ENCODE measurements at places on chromosomes 3 and 15.

GRCh38 chr15:29337156-29337959 lies 67.7 kb upstream of the NSMCE3 start:
- DNase-seq = no peak

- DNase-seq = no peak
Observed at GRCh38 chr3:148599481-148599880, 98.2 kb upstream of the AGTR1 start.

DNA sequence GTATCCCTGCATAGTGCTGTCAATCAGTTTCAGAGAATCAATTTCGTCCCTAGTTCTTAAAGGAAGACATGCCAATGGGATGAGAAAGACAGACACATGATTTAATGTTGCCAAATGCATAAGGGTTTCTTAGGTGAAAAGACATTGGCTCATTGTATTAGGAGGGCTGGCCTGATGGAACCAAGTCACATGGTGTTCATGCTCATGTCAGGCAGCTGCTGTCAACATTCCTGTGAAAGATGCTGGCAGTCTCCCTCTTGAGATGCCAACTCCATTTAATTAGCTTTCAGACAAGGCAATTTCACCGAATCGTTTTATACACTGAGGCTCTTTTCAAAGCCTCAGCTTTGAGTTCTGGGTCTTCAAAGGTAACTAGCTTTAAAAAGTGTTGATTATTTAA lies 16.1 kb upstream of the IL1RAP start:
- no peak for DNase-seq

- no peak for DNase-seq
Observed at GRCh38 chr15:96285729-96286254, 44.7 kb upstream of the NR2F2 start.

GRCh38 chr3:112124907-112125607 lies 8.0 kb downstream of the GCSAM start:
- no peak for DNase-seq

- DNase-seq = no peak
Observed at GRCh38 chr15:82540984-82541431, 751 bp upstream of the RPS17 start.

DNA sequence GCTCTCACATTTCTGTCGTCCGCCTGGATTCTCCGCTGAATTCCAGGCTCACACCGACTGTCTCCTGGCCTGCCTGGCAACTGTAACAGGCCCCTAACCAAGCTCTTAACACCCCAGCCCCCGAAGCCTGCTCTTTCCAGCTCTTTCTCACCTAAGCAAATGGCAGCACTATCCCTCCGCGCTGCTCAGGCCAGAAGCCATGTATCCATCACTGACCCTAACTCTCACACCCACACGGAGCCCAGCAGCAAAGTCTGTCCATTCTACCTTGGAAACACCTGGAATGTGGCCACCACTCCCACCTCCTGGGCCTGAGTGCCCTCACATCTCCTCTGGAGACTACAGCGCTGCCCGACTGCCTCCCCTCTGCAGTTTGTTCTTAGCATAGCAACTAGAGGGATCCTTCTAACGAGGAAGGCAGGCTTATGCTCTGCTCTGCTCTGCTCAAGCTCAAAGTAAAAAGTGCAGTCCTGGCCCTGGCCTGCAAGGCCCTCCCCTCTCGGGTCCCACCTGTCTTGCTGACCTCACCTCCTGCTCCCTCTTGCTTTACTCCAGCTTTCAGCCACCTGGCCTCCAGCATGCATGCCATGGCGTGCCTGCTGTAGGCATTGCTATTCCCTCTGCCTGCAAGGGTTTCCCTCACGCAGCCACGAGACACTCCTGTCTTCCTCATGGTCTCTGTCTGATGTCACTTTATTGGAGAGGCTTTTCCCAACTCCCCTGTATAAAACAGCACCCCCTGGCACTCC lies 27.2 kb downstream of the FEM1B start:
- DNase-seq = no peak

DNA sequence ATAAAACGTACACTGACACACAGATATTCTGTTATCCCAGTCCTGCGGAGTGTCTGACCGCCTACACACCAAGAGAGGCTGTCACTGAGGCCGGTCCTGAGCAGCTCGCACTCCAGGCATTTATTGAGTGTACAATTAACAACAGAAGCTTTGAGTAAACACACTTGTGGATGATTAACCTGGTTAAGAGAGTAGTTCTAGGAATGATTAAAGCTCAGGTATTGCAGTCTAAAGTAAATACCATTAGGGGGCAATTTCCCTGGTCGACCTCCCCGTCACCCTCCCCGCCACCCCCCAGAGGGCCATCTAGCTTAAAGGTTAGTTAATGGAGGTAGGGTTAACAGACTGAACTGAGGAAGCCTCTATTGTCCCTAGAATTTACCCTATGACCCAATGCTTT lies 1278.5 kb downstream of the NSUN3 start:
- no peak for DNase-seq

DNA sequence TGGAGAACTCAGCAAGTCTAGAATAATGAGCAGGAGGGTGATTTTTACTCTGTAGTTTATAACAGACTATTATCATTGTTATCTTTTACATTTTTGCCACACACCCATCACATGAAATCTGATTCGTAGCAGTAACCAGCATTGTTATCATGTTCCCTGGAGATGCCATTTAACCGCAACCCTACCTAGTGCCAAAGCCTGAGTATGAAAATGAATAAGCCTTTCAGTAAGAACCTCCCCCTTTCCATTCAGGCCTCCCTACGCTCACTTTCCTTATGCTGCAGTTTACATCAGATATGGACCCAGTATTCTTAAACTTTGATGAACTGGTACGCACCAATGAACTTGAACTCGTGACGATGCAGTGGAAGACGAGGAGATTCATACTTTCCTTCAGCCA lies 158.7 kb upstream of the SPRED1 start:
- DNase-seq = no peak

GRCh38 chr15:77516786-77517185 lies 96.1 kb downstream of the HMG20A start:
- no peak for DNase-seq

DNA sequence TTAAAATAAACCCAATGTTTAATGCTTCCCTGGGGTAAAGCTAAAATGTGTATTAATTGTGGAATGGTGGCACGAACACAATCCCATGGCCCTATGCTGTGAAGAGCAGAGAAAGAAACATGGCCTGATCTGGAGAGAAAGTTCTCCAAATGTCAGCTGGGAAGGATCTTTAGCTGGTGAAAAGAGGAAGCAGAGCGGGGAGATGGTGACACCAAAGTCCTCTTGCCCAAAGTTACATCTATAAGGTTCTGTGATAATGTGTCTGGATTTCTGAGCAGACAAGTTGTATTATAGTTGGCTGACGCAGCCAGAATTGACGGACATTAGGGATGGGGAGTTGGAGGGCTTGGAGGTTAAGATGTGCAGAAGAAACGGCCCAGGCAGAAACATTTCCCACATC lies 196.2 kb downstream of the CHST2 start:
- no peak for DNase-seq

DNA sequence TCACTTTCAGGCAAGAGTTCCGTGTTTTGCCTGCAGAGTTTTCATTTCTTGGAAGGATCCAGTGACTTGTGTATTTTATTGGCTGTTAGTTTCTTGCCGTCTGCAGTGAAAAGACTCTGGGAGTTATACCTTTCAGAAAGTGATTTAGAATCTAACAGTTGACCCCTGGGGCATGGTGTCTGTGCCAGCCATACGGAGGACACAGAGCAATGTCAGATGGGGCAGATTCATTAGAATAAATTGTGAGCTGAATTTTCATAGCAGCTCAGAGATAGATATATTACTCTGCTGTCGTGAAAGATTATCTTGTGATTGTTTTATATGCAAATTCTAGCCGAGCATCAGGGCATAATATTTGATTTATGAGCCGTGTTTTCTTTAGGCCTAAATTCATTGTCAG lies 131.6 kb downstream of the SV2B start:
- no peak for DNase-seq

DNA sequence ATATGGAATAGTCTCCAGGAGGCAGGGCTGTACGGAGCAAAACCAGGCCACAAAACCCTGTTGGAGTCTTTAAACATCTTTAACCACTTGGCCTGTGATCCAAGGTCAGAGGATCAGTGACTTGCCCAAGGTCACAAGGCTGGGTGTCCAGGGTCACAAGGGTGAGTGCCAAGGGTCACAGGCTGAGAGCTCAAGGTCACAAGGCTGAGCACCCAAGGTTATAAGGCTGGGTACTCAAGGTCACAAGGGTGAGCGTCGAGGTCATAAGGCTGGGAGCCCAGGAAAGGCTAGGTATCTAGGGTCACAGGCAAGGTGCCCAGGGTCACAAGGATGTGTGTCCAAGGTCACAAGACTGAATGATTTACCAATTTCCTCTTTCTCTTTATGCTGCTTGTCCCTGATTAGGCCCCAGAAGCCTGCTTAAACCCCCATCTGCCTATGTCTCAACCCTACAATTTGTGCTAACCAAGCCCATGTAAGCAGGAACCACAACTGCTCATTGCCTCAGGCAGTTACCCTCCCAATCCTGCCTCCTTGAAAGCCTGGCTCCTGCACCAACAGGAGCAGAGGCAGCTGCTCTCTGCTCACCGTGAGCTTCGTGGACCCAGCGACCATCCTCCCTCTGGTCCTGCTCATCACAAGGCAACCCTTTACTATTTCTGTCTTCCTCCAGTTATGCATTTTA lies 51.5 kb downstream of the MGLL start:
- DNase-seq = no peak

GRCh38 chr15:69532066-69532465 lies 79.4 kb downstream of the RPLP1 start:
- no peak for DNase-seq

DNA sequence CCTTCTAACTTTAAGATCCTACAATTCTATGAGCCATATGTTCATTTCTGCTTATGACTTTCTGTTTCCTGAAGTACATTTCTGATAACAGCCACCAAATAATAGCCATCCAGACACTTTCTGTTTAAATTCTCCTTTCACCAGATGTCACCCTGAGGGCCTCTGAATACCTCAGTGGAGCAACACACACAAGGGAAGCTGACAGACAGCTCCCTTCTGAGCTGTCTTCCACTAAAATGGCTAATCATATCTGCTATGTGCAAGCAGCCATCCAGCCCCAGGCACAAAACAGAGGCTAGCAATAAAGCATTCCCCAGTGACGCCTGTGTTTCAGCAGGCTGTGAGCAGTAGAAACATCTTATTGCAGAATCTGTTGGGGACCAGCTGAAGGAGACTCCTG lies 666.6 kb upstream of the UBE2E2 start:
- DNase-seq = no peak

GRCh38 chr15:27902680-27903385 lies 196.3 kb downstream of the OCA2 start:
- no peak for DNase-seq

- no peak for DNase-seq
Observed at GRCh38 chr3:136667081-136667480, 85.1 kb downstream of the STAG1 start.

- no peak for DNase-seq
Observed at GRCh38 chr3:134060561-134061385, 31.0 kb upstream of the SLCO2A1 start.

- no peak for DNase-seq
Observed at GRCh38 chr15:55283379-55284147, 6.0 kb downstream of the RAB27A start.

DNA sequence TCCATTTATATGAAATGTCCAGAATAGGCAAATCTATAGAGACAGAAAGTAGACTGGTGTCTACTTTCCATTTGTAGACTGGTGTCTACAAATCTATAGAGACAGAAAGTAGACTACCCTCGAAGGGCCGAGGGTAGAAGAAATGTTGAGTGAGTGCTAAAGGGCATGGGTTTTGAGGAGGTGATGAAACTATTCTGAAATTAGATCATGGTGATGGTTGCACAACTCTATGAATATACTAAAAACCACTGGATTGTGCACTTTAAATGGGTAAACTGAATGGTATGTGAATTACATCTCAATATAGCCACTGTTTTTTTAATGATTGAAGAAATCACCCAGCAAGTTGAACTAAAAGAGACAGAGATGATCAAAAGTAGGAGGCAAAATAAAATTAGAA lies 27.9 kb downstream of the TP53BP1 start:
- no peak for DNase-seq

- no peak for DNase-seq
Observed at GRCh38 chr15:81097890-81098280, 36.2 kb upstream of the CFAP161 start.

DNA sequence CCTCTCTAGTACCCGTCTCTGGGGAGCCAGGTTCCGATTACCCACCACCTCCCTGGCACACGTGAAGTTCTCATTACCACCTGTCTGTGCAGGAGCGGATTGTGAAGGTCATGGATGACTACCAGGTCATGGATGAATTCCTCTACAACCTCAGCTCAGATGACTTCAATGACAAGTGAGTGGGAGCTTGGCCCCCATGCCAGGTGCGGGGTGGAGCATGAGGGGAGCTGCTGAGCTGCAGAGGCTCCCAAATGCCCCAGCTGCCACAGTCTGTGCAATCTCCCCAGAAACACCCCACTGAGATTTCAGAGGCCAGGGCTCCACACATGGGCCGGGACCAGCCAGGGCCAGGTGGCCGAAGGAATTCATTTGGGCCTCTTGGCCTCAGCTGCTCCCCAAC lies 34.3 kb downstream of the DNAH1 start:
- DNase-seq = no peak

- no peak for DNase-seq
Observed at GRCh38 chr3:156604642-156605144, 49.8 kb upstream of the SSR3 start.

- DNase-seq = no peak
Observed at GRCh38 chr3:23161308-23161707, 41.8 kb upstream of the UBE2E2 start.

DNA sequence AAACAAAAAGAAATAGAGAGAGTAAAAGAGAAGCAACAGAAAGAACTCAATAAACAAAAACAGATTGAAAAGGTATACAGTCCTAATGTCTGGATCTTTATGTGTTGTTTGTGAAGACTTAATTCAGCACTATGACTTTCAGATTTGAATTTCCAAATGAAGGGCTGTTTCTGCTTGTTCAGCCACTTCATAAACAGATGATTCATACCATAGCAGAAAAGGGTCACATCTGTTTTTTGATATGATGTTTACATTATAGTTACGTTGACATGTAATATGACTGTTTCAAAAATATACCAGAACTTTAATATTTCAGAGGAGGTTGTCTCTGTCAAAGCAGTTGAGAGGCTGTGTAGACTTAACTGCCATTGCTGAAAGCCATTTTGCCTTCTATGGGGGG lies 24.1 kb downstream of the ASB14 start:
- DNase-seq = no peak

- no peak for DNase-seq
Observed at GRCh38 chr3:25820366-25820765, 30.5 kb downstream of the OXSM start.

GRCh38 chr3:108125550-108126071 lies 34.8 kb upstream of the CD47 start:
- peak; percentile 71 for DNase-seq

DNA sequence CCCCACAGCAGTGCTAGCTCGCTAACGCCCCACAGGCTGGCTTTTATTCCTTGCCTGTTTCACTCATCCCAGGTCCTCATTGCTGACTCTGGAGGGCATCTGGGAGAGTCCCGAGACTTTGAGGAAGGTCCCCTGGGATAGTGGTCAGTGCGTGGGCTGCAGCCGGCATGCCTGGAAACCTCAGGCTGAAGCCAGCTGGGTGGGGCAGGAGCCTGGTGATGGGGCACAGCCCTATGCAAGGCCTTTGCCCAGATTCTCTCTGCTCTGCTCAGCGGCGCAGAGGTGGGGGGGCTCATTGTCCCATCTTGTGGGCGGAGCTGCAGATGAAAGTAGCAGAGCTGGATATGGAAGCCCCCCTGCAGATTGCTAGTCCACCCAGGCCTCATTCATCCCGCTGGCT lies 55.7 kb upstream of the SMAD6 start:
- no peak for DNase-seq

- DNase-seq = no peak
Observed at GRCh38 chr15:31985607-31986006, 44.7 kb upstream of the CHRNA7 start.

All from CD4-positive, alpha-beta T cell treated with Interleukin-6 at 100 ng/mL for 8 hours (primary cell).